ENCODE measurements at places on chromosomes 5 and 9.

- DNase-seq = no peak
These were observed 51.7 kb downstream of the RXRA start for GRCh38 chr9:134377976-134378375.

DNA sequence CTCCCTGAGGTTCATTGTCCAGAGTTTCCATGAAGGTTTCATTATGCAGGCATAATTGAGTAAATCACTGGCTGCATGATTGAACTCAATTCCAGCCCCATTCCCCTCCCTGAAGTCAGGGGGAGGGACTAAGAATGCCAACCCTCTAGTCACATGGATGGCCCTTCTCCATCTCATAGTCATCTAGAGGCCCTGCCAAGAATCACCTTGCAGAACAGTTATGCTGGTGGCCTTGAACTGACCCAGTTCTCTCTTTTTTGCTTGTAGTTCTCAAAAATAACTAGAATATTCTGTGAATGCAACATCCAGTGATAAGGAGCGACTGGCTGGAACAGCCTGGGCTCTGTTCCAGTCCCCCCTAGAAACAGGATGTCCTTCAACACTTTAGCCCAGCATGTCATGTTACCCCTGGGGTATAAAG is 31.7 kb downstream of the SLC35A4 start:
- no peak for DNase-seq

DNA sequence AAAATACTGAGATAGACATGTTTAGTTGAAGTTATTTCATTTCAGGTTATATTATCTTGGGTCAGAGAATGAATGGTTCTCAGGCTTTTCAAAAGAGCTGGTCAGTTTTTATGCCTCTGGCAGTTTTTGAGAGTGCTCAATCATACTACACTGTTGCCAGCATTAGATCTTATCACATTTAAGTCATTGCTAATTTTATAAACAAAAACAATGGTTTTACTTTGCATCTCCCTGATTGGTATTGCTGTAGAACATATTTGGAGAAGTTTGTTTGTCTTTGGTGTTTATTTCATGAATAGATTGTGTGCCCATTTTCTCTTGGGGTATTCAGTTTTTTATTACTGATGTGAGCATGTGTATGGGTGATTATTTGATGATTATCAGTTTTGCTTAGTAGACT is 1.5 kb downstream of the CATSPER3 start:
- DNase-seq = no peak

DNA sequence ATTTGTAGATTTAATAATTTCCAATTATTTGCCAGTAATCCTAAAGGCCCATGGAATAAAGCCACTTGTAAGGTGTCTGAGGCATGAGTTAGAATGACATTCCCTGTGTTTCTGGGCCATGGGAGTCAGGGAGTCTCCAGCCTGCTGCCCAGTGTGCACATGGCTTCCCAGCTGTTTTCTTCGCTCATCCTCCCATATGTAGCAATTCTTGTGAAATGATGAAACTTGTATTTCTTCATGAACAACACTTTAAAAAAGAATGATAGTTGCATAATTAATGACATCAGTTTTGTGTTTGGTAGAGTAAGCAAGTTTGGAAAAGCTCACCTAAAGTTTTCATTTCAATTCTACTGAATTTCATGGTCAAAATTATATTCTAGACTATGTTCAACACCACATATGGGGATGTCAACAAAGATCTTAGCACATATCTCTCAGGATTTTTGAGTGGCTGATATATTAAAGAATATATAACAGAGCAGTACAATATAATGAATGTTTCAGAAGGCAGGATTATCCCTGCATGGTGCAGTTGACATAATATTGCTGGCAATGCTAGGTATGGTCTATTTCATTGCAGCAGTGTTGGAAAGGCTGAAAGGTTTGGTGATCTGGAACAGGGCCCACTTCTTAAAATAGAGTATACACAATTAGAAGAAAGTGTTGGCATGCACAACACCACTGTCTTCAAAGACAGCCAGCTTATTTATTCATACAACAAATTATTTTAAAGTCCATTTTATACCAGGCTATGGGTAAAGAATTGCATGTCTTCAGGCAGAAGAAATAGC is 44.7 kb downstream of the GRIN3A start:
- DNase-seq = no peak

DNA sequence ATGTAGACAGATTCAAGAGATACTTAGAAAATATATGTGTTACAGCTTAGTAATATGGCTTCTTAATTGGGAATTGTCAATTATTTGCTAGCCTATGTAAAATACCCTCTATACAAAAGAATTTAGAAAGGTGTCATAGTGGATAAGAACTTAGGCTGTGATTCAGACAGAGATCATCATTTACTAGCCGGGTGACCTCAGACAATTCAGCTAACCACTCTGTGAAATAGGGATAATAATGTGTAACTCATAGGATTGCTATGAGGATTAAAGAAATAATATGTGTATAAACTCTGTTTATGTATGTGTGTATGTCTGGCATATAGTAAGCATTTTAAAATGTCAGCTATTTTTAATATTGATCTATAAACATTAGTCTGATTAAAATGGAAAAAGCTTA is 5.9 kb upstream of the LARS1 start:
- DNase-seq = no peak

- no peak for DNase-seq
These were observed 17.9 kb downstream of the SLC1A3 start for GRCh38 chr5:36624277-36624676.

GRCh38 chr5:81156732-81157131 is 76.4 kb upstream of the CKMT2 start:
- DNase-seq = no peak

DNA sequence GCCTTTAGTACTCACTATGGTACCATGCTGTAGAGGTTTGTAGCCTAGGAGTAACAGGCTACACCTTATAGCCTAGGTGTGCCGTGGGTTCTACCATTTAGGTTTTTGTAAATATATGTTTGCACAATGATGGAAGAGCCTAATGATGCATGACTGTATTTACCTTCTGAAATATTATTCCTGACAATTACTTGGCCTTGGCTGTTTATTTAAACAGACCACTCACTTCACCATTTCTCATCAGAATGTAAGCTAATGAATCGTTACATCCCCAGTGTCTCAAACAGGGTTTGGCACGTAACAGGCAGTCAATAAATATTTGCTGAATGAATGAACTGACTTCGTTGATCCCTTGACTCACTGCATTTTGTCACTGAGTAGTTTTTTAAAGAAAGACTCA is 93.1 kb downstream of the MED27 start:
- DNase-seq = no peak

DNA sequence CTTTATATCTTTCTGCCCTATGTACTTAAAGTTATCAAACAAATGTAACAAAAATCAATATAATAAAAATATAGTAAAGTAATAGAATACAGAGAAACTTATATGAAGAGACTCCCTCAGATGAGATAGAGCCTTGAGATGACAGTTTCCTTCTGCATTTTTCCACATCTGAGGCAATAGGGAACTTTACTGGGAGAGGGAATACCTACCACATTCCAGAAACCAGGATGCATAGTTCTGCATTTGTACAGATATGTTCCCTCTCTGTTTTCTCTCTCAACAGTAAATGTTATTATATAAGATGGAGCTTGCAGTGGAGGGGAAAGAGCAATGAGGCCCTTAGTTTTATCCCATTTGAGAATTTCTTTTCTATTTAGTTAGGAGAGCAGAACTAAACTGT is 109.6 kb upstream of the KCNN2 start:
- no peak for DNase-seq

- DNase-seq = no peak
These were observed 35.6 kb upstream of the TRIO start for GRCh38 chr5:14107536-14107935.

DNA sequence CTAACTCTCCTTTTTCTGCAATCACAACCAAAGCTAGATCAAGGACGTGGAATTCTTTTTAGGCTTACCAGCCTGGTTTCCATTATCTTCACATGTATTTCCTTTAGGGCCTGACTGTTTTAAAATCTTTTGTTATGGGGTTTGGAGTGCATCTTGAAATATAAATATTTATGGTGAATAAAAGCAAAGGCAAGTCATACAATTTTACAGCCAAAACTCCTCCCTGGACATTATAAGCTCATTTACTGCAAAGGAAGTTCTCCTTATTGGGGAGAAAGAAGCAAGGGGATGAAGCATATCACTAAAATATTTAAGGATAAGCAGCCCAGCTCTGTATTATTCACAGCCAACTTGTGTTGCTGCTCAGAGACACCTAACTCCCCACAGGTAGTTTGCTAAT is 132.2 kb upstream of the TARS1 start:
- no peak for DNase-seq

DNA sequence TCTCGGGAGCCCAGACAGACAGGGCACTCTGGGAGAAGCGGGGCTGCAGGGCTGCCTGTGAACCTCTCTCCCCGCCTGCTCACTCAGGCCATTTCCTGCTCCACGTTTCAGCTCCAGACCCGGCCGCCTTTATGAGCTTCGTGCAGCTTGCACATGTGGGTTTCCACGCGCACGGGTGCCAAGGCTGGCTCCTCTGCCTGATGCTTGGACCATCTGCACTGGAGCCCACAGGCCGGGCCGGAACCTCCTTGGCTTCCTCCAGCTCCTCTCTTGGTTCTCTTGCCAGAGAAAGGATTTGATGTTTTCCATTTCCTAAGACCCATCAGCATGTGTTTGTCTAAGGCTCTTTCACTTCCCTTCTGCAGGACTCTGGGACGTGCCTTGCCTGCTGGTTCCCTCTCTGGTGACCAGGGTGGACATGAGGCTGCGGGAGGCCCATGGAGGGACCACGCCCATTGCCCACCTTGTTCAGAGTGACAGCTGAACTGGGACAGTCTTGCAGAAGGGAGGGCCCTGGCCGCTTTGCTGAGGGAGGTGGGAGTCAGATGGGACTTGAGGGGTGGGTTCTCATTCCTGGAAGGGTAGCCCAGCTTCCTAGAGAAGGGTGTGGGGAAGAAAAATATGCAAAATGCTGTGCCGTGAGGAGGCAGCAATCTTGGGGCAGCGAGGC is 23.3 kb upstream of the COL5A1 start:
- no peak for DNase-seq

- no peak for DNase-seq
These were observed 365.2 kb upstream of the TUSC1 start for GRCh38 chr9:26043431-26043830.

- DNase-seq = no peak
These were observed 208.0 kb upstream of the ARRDC3 start for GRCh38 chr5:91591076-91591475.

DNA sequence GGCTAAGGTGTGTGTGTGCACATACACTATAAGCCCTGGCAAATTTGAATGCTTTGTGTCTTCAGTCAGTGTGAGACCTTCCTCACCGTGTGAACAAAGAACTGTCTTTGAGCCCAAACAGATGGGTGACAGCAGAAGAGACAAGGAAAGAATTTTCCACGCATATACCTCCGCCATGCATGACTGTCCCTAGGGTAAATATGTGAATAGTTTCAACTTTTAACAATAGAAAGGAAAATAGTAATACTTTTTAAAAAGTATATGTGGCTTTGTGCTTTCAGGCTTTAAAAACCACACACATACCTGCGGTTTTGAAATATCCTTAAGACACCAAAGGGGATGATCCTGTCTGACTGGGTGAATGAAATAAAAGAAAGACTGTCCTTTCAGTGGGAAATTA is 438.6 kb upstream of the MPDZ start:
- DNase-seq = no peak

- no peak for DNase-seq
These were observed 302.2 kb downstream of the DIRAS2 start for GRCh38 chr9:90340421-90340820.

DNA sequence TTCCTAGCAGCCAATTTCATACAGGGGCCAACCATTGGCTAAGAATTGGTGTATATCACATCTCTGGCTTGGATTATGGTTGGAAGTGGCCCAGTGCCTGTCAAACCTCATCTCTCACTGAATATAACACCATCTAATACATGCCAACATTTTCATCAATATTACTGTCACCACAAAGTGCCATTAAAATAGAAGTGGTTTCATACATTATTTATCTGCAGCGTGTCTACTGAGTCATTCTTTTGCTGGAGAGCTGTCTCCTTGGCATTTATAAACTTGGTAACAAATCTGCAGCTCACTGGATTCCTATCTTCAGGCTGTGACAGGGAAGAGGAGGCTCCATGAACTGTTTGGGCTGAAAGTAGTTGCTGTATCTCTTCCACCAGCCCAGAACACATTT is 70.9 kb downstream of the PTTG1 start:
- DNase-seq = no peak

- DNase-seq = no peak
These were observed 52.8 kb downstream of the AMBP start for GRCh38 chr9:114025196-114025753.

DNA sequence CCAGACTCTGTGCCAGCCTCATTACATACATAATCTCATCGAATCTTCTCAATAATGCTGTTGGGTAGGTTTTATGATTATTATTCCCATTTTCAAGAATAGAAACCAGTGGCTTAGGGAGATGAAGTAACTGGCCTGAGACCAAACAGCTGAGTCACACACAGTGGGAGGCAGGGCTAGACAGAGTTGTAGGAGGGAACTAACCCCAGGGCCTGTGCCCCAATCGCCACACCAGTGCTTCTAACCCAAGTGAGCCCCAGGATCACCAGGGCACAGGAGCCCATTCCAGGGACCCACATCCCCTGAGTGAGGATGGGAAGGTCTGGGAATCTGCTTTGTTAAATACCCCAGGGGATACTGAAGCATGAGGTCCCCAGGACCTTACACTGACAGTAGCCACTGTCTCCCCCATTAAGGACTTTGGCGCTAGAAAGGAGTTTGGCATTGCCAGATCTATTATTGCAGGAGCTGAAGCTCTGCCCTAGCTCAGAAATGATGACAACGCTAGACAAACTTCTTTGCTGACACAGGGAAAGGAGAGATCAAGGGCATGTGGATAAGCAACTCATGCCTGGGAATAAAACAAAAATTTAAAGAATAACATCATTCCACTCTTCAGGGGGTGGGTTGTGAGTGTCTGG is 63.8 kb upstream of the PPARGC1B start:
- DNase-seq = no peak

- DNase-seq = no peak
These were observed 120.0 kb upstream of the RAI14 start for GRCh38 chr5:34535944-34536623.

GRCh38 chr5:150163547-150164059 is 3.0 kb upstream of the CDX1 start:
- DNase-seq = no peak

DNA sequence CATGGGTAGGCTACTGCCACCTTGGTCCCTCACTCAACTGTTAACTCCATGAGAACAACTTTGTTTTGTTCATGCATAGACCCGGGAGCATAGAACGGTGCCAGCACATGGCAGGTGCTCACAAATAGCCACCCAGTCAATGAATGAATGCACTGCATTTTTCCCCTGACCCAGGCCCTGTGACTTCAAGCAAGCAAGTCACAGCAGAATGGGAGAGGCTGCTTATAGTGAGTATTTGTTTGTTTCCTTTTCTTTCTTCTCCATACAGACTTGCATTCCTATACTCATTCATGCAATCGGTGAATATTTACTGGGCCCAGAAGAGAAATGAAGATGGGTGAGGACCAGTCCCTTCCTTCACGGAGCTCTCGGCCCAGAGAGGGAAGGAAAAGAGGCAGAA is 62.0 kb downstream of the SHB start:
- no peak for DNase-seq

GRCh38 chr5:132251220-132251725 is 6.2 kb upstream of the PDLIM4 start:
- DNase-seq = no peak

Measured in activated CD4-positive, alpha-beta T cell treated with anti-CD3 and anti-CD28 coated beads, Interleukin-2, amount 50 U/mL, for 1 hour (primary cell).